KBM-7 (cell line): ENCODE measurements at places on chromosomes 1 and 21.

DNA sequence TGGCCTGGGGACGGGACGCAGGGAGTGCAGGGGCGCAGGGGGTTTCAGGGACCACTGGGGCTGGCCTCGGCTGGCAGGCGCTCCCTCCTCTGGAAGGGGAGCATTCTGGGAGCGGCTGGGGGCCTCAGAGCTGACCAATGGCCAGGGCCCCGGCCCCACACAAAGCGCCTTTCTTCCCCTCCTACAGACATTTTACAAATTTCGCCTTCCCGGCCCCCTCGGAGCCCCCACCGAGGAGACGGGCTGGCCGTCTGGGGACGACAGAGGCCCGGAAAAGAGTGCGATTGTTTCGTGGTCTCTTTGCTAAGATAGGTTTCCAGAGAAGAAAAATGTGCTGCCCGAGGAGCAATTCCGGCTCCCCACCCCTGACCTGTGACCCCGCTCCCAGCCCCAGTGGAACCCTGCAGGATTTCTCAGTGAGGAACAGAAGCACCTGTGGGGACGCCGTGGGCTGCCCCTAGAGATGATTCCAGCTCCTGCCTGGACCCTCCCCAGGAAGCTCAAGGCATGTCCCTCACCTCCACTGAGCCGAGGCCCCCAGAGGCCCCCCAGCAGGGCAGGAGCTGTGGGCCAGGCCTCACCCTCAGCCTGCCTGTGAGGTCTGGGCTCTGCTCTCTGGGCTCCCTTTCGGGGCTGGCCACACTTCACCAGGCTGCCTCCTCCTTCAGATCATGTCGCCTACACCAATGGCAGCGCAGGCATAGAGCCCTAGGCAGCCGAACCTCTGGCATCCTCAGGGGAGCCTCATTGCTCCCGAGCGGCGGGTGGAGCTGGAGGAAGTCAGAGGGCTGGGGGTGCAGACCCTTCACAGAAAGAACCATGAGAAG lies 15.0 kb upstream of the PLEKHG5 start:
- DNase-seq, result no peak

DNA sequence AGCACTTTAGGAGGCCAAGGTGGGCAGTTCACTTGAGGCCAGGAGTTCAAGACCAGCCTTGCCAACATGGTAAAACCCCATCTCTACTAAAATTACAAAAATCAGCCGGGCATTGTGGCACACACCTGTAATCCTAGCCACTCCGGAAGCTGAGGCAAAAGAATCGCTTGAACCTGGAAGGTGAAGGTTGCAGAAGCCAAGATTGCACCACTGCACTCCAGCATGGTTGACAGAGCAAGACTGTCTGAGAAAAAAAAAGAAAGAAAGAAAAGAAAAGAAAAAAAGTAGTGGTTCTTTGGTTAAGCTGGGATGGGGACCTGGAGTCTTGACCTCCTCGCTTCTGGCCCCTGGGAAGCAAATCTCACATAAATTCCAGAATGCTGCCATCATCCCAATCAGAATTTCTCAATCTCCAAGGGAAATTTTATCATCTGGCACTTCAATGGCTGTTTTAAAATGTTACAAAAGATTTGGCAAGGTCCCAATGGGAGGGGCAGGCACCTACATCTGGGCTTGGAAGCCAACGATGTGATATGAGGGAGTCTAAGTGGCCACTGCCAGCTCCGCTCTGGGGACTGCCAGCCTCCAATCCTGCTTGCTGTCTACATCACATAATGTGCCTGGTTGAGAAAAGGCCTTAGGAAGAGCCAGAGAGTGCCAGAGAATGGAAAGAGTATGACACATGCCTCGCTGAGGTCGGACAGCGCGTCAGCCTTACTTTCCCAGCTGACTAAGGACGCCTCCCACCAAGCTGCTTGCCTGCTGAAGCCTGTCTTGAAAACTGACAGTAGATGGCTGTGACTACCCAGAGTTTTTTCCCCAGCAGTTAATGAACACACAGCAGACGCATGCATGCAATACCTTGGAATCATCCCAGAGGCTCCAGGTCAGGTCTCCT lies 42.1 kb upstream of the SRP9 start:
- DNase-seq, result no peak

- no peak for DNase-seq
Observed at GRCh38 chr1:39321979-39322378, 117.5 kb downstream of the MACF1 start.

DNA sequence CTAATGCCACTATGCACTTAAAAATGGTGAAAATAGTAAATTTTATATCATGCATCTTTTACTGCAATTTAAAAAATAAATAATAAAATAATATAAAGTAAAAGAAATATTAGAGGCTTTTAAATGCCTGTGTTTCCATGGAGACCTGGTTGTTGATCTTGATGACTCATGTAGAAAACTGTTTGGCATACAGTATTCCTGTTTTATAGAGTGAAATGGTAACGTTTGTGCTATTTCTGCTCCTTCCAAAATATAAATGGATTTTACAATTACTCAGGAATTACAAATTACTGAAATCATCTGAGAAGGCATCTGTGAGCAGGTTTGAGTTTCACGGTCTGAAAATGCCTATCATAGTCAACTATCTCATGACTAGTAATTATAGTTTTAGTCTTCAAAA lies 98.4 kb upstream of the USP25 start:
- DNase-seq, result no peak

GRCh38 chr1:212355230-212355969 lies 59.3 kb downstream of the PACC1 start:
- no peak for DNase-seq

DNA sequence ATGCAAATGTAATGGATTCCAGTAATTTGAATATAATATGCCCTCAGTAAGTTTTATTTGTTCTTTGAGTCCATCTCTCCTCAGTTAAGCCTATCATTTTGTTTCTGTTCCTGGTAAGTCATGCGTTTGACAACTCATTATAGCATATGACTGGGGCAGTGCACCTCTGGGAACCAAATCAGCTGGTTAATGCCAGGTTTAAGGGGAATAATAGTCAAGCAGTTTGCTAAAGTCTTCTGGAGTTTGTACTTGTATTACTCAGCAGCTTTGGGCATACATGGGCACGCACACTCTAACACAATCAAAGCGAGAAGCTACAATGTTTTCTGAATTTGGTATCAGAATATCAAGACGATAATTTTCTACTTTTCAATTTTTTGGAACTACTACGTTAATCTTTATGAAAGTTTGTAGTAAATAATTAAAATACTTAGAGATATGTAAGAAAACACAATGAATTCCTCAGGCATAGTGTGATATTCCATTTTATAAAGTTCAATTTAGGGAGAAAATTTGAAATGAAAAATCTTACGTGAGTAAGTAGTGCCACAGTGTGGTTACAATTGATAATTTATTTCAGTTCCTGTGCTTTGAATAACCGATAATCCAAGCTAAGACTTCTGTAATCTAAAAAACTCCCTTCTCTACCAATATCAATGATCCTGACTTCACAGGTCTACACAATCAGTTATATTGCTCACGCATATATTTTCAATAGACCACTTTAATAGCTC lies 43.8 kb upstream of the KCTD3 start:
- DNase-seq, result no peak

DNA sequence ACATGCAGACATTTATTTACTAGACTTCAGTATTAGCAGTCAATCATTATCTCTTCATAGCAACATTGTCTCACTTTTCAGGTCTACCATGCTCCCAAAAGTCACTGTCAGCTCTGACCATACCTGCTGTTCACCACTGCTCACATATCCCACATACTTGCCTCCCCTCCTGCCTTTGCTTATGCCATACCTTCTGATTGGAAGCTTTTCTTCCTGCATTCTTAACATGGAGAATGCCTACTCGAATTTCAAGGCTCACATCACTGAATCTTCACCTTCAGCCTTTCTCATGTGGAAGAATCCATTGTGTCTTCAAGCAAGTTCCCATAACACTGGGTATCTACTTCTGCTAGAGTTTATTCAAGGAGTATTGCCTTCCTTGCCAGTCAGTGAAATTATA lies 135.4 kb downstream of the NTNG1 start:
- no peak for DNase-seq
